ENCODE measurements at places on chromosomes 4 and X. TPM values are rescaled to one million over a fixed set of nuclear protein-coding genes. Genes with fewer than 3 reads are reported as not detected.

Gene CNKSR2
- 7.1 TPM for total RNA-seq

Gene LNX1
- not detected for total RNA-seq

Gene SMIM43
- not detected for total RNA-seq

Gene MTNR1A
- not detected for total RNA-seq

GRCh38 chr4:175351473-175351872, 433.3 kb downstream of the ADAM29 start:
- H3K4me1 ChIP-seq: no peaks in the 10 kb centered on the region
- H3K27ac ChIP-seq: no peak overlapping the region
- H3K27me3 ChIP-seq: no peaks in the 10 kb centered on the region
- DNase-seq: no peak
- no peak overlapping the region for H3K4me3 ChIP-seq

DNA sequence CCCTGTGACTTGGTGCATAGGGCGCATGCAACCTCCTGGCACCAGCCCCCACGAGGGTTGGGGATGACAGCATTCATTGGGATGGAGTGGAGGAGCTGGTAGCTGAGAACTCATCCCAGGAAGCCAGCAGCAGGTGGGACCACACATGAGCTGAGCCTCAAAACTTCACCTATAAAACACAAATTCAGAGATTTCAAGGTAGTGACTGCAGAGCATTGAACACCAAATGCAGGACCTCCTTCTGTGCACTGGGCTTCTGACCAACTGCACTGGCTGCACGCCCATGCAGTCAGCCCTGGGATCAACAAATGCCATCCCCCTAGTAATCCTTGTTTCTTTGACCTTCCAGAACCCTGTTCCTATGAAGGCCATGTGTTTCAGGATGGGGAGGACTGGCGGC, 197.8 kb downstream of the FRAS1 start:
- no peak overlapping the region for H3K4me3 ChIP-seq
- no peaks in the 10 kb centered on the region for H3K4me1 ChIP-seq
- no peak overlapping the region for H3K27ac ChIP-seq
- no peak for DNase-seq
